ENCODE measurements at places on chromosomes 12 and 14. TPM values are rescaled to one million over a fixed set of nuclear protein-coding genes. Genes with fewer than 3 reads are reported as not detected.

Gene DDX47
- 43.5 TPM for total RNA-seq

GRCh38 chr14:75793806-75794205, 132.8 kb downstream of the TTLL5 start:
- H3K36me3 ChIP-seq, result no peaks in the 10 kb centered on the region
- no peak overlapping the region for H3K27ac ChIP-seq
- no peak for DNase-seq
- H3K4me3 ChIP-seq, result no peak overlapping the region
- H3K27me3 ChIP-seq, result no peaks in the 10 kb centered on the region

DNA sequence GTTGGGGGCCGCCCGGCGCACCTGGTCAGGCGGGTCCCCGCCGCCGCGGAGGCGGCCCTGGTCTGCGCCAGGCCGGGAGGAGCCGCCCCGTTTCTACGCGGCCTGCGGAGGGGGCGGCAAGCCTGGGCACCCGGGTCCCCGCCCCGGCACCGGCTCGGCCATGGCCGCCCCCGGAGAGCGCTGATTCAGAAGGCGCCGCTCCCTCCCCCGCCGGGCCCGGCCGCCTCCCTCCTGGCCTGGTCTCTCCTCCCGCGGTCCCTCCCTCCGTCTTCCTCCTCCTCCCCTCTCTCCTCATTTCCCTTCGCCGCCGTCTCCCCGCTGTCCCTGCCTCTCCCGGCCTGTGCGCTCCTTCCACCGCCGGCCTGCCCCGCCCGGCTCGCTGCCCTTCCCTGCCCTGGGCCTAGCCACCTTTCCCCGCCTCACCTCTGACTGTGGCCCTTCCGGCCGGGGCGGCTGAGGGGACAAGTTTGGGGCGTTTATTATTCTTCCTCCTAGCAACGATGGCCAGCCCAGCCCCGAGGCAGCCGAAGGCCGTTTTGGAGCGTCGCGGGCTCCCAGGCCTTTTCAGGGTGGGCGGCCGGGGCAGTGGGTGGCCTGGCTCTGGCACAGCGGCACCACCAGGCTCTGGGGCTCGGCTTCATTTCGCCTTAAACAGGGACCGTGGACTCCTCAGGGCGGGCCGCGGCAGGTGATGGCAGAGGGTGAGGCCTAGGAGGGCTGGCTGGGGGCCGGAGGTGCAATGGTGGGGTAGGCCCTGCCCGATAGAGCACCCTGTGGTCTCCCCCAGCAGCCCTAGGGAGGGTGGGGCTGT, 768 bp downstream of the CEP170B start:
- no peak for DNase-seq
- H3K4me3 ChIP-seq, result peak overlapping the region; percentile 97
- no peaks in the 10 kb centered on the region for H3K27me3 ChIP-seq
- peaks cover 25% of the 10 kb centered on the region for H3K4me1 ChIP-seq
- H3K27ac ChIP-seq, result peak overlapping the region; percentile 59
- peaks cover 4% of the 10 kb centered on the region for H3K36me3 ChIP-seq

Gene B4GALNT3
- 16.8 TPM for total RNA-seq

DNA sequence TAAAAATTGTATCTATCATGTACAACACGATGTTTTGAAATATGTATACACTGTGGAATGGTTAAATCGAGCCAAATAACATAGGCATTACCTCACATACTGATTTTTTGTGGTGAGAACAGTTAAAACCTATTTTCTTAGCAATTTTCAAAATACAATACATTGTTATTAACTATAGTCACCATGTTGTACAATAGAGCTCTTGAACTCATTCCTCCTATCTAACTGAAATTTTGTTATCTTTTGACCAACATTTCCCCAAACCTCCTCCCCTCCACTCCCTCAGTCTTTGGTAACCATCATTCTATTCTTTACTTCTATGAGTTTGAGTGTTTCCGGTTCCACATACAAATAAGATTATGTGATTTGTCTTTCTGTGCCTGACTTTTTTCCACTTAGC, 6.8 kb upstream of the SLC38A2 start:
- H3K27me3 ChIP-seq, result no peaks in the 10 kb centered on the region
- no peaks in the 10 kb centered on the region for H3K36me3 ChIP-seq
- no peak overlapping the region for H3K4me3 ChIP-seq
- peaks cover 5% of the 10 kb centered on the region for H3K4me1 ChIP-seq
- H3K27ac ChIP-seq, result no peak overlapping the region
- no peak for DNase-seq

DNA sequence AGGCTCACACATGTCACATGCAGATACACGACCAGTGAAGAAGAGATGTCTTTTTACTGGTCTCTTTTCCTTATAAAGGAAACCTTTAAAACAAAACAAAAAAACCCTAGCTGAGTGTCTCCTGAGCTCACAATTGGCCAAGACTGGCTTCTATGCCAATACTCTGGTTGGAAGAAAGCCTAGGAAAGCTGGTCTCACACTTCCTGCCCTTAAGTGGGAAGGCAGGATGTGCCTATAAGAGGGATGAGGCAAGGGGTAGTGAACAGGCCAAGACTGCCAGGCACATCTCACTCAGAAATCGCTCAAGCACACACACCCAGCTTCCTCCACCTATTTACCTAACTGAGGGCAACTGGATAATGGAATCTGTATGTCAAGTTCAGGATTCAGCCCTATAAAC, 50.0 kb downstream of the SOCS2 start:
- no peak overlapping the region for H3K4me3 ChIP-seq
- peaks cover 13% of the 10 kb centered on the region for H3K4me1 ChIP-seq
- H3K27ac ChIP-seq, result peak overlapping the region; percentile 73
- H3K27me3 ChIP-seq, result no peaks in the 10 kb centered on the region
- DNase-seq, result no peak

DNA sequence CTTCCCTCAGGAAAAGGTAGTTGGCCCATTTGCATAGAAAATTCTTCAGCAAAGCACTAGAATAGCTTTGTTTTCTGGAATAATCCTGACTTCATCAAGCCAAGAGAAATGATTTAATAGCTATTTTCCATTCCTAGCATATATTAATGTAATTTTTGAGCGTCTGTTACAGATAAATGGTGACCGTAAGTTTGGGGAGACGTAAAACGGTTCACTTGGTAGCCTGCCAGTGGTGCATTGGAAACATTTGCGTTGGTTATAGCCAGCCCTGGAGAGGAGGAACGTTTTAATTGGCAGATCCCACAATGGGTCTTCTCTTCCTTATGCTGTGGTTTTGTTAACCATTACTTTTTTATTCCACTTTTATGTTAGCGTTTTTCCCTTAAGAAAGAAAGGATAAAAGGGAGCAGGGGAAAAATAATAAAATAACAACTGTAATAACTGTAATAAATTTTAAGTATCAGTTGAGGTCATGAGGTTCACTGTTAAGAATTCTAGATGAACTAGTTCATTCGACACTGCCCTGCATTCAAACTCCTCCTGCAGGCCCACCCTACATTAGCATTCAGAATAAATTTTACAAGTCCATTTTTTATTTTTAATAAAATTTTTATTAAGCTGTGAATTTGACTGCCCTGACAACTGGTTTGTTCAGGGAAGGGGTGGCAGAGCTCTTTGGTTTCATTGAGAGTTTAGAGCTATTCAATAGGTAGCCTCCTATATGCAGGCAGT, 300.7 kb downstream of the ERC1 start:
- no peaks in the 10 kb centered on the region for H3K27me3 ChIP-seq
- H3K4me3 ChIP-seq, result peak overlapping the region; percentile 28
- H3K36me3 ChIP-seq, result no peaks in the 10 kb centered on the region
- peaks cover 15% of the 10 kb centered on the region for H3K4me1 ChIP-seq
- DNase-seq, result no peak

Gene TMEM253
- not detected for total RNA-seq

- DNase-seq, result no peak
- H3K4me1 ChIP-seq, result no peaks in the 10 kb centered on the region
- H3K27ac ChIP-seq, result no peak overlapping the region
- peaks cover 23% of the 10 kb centered on the region for H3K36me3 ChIP-seq
- H3K27me3 ChIP-seq, result no peaks in the 10 kb centered on the region
- no peak overlapping the region for H3K4me3 ChIP-seq
Observed at GRCh38 chr12:7099290-7099996, 7.2 kb upstream of the C1R start.

DNA sequence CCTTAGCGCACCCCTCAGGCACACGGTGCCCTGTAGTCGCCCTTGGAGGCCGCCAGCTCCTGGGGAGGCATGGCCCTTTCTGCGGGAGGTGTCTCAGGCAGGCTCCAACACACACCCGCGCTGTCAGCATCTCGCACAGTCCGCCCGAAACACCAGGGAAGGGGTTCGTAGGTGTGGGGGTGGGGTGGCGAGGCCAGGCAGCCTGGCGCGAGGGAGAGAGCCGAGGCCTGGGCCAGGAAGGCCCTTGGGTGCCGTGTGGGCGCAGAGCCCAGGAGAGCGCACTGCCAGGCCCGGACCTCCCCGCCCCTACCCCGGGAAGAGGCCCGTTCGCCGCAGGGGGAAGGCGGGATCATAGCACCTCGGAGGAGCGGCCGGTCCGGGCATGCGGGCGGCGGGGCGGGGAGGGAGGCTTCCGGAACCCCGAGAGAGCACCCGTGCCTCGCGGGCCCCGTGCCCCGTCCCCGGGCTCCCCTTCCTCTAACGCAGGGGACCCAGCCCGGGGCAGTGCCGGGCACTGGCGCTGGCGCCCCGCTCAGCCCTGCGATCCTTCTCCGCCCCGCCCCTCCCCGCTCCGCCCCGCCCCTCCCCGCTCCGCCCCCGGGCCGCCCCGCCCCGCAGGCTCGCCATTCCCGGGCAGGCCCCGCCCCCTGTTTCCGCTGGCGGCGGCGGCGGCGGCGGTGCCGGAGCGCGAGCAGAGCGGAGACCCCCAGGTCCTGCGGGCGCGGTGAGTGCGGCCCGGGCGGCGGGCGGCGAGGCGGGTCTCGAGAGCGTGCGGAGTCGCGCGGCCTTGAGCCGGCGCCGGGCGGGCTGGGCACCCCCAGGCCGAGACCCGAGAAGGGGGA, at the start of gene TSPAN9:
TSS of gene TSPAN9 (plus strand) at position 650 of the 842 bp plus-strand sequence. CDS start 123,815 bp downstream, outside the sequence.
- H3K36me3 ChIP-seq, result no peaks in the 10 kb centered on the region
- peak within 1 kb of the TSS; percentile 91 for H3K4me3 ChIP-seq
- peaks cover 40% of the 10 kb centered on the region for H3K4me1 ChIP-seq
- peak; percentile 51 for DNase-seq
- peak within 1 kb of the TSS; percentile 90 for H3K27ac ChIP-seq
- no peaks in the 10 kb centered on the region for H3K27me3 ChIP-seq

DNA sequence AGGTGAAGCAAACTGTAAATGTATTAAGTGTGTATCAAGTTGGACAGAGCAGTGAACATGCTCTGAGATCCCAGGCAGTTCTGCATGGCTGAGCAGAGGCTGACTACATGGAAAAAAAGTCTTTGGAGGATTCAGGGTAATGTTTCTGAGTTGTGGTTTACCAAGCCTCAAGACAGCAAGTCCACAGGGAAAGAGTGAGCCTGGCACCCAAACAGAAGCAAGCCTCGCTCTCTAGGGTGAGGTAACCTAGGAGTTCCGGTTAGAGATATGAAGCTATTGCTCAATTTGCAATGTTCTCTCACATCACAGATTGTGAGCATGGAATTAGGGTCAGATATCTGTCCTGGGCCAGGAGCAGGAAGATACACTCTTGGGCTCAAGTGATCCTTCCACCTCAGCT, 158.6 kb downstream of the MON2 start:
- no peak overlapping the region for H3K4me3 ChIP-seq
- H3K36me3 ChIP-seq, result no peaks in the 10 kb centered on the region
- H3K27ac ChIP-seq, result no peak overlapping the region
- H3K4me1 ChIP-seq, result no peaks in the 10 kb centered on the region

DNA sequence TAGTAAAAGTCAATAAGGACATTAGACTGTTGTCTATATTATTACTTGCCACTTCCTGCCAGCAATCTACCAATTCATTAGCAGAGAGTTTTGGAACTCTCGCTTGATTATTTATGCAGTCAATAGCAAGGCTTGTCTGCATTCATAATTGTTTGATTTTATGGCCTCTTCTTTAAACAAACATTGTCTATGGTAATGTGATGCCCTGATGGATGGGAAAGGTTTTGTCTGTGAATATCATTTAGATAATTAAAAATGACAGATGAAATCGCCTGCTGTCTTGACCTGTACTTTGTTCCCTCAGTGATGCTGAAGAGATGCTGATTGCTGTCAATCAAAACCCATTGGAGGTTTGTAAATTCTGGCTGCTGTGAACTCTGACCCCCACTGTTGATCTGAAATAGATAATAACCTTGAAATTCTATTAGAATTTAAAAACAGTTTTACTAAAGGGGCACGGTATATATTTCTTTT, 455.3 kb downstream of the NPAS3 start:
- H3K27me3 ChIP-seq, result no peaks in the 10 kb centered on the region
- H3K4me1 ChIP-seq, result no peaks in the 10 kb centered on the region
- H3K27ac ChIP-seq, result no peak overlapping the region

Gene KRT73
- not detected for total RNA-seq

DNA sequence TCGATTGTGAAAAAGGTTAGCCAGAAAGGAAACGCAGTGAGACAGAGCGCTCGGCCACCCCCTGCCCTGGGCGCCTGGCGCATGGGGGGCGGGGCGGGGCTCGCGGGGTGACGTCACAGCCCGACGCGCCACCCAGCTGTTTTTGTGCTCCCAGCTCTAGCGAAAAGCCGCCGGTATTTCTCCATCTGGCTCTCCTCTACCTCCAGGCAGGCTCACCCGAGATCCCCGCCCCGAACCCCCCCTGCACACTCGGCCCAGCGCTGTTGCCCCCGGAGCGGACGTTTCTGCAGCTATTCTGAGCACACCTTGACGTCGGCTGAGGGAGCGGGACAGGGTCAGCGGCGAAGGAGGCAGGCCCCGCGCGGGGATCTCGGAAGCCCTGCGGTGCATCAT, at the start of gene GABARAPL1:
TSS of gene GABARAPL1 (plus strand) at position 139 of the 393 bp plus-strand sequence. CDS start at position 392, 253 bp downstream.
- peak within 1 kb of the TSS; percentile 100 for H3K27ac ChIP-seq
- H3K27me3 ChIP-seq, result no peaks in the 10 kb centered on the region
- peak within 1 kb of the TSS; percentile 98 for H3K4me3 ChIP-seq

Gene APOLD1
- total RNA-seq, result 38.4 TPM

Gene LUM
- total RNA-seq, result 138 TPM

- H3K27me3 ChIP-seq, result no peaks in the 10 kb centered on the region
- H3K27ac ChIP-seq, result peak overlapping the region; percentile 91
- H3K36me3 ChIP-seq, result no peaks in the 10 kb centered on the region
- H3K4me1 ChIP-seq, result peaks cover 42% of the 10 kb centered on the region
- peak overlapping the region; percentile 79 for H3K4me3 ChIP-seq
Observed at GRCh38 chr12:120116792-120117651, 469 bp upstream of the RAB35 start.

DNA sequence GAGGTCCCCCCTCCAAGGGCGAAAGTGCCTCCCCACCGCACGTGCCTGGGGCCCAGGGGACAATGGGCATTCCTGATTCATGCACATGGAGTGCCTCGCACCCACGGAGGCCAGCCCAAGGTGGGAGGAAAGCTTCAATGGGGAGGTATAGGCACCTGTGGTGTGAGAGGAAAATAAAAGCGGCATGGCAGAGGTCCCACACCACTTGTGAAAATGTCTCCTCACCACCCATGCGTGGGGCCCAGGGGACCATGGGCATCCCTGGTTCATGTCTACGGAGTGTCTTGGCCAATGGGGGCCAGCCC, 384.7 kb downstream of the ALG10 start:
- H3K27ac ChIP-seq, result no peak overlapping the region
- no peaks in the 10 kb centered on the region for H3K36me3 ChIP-seq
- H3K4me3 ChIP-seq, result no peak overlapping the region
- no peak for DNase-seq
- no peaks in the 10 kb centered on the region for H3K4me1 ChIP-seq

DNA sequence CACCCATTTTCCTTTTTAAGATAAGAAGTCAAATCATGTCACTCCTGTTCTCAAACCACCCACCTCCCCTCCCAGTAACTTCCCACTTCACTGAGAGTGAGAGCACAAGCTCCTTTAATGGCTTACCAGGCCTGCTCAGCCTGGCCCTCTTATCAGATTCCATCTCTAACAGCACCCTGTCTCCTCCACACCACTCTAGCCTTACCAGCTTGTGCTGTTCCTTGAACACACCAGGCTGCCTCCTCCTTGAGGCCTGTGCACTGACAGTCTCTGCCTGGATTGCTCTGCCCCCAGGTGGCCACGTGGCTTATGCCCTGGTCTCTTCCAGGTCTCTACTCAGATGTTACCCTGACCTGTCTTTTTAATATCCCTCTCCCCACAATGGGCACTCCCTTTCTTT, 40.1 kb upstream of the EVL start:
- no peak for DNase-seq
- H3K4me1 ChIP-seq, result peaks cover 49% of the 10 kb centered on the region
- H3K27ac ChIP-seq, result peak overlapping the region; percentile 66
- no peak overlapping the region for H3K4me3 ChIP-seq
- H3K27me3 ChIP-seq, result no peaks in the 10 kb centered on the region
